Colonic mucosa (tissue), 4 donors: ENCODE measurements at places on chromosomes 2 and 18. TPM values are rescaled to one million over a fixed set of nuclear protein-coding genes. Genes with fewer than 3 reads are reported as not detected.

DNA sequence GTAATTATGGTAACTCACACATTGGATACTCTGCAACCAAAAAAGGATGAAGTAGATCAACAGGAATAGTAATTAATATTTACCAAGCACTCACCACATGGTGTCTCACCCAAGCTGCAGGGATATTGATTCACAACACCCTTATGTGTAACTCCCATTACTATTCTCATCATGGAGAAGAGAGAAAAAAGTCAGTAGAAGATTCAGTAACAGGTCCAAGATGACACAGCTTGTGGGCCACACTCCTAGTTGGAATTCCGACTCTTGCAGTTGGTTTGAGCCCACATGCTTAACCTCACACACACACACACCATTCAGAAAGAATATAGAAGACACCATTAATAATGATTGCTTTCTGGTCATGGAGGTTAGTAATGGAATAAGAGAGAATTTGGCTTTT, 1.7 kb upstream of the MLPH start:
- DNase-seq: no peak

DNA sequence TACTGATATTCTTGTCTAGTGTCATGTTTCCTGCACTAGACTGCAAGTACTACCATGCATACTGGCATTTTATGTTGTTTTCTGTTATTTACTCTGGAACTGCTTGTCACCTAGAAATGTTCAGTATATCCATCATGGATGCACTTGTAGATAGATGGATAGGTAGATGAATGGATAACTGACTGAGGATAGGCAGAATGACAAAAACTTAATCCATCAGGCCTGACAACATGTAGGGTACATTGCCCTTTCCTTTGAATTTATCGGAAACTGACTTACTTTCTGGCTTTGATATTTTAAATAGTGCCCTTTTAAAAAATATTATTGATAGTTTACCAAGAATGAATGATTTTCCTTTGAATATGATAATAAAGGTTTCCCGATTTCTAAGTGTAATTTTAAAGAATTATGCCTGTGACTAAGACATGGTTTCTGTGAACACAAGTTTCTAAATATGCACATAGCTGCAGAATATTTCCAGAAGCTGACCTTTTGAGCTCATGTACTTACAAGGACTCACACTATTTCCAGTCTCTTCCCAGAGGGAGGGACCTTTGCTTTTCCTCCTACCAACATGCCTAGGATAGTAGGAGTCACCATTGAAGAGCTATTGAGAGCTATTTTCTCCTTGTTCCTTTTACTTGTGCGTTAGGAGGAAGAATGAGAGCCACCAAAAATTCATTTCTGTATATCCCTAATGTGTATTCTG, 81.3 kb downstream of the ANKRD12 start:
- DNase-seq: no peak

DNA sequence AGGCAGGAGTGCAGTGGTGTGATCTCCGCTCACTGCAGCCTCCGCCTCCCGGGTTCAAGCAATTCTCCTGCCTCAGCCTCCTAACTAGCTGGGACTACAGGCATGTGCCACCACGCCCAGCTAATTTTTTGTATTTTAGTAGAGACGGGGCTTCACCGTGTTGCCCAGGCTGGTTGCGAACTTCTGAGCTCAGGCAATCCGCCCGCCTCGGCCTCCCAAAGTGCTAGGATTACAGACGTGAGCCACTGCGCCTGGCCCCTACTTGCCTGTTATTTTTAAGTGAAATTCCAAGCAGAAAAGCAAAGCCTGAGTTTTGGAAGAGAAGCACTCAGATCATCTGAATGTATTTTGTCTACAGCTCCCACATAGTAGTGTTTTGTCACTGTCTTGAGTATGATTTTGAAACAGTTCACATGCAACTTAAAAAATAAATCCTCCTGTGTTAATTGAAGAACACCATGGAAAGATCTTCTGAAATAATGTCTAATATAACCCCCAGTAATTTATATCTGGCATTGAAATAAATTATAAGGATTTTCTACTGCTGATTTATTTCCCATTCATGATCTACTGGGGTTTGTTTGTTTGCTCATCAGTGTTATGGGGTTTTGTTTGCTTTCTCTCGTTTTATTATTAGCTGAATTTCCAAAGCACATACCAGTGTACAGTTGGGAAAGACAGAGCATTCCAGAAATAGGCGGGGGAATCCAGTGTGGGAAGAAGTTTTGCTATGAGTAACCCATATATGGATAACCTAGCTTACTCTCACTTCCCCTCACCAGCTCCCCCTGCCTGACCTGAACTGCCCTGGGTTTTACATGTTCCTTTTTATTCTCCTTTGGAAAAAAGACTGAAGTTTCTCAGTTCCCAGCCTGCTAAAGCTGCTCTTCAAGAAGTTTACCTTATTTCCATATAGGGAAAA, 80.1 kb upstream of the MAP3K20 start:
- DNase-seq: no peak

- no peak for DNase-seq
These were observed 12.4 kb downstream of the NMI start for GRCh38 chr2:151277067-151277466.

MALL gene
- total RNA-seq: 213 TPM

DNA sequence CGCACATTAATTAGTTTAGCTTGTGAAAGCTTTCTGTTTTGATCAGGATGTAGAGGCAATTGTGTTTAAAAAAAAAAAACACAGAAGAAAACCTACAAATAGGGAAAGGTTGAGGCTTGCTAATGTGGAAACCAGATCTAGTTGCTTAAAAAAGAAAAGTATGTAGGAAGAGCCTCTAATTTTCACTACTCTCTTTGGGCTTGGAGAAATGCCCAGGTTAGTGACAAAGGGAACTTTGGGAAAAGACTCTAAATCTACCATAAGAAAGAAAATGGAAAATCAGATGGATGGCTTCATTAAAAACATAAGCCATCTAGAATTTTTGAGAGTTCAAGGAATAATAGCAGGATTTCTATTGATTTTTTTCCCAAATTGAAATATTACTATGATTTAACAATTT, 47.3 kb upstream of the SLC38A11 start:
- no peak for DNase-seq

- DNase-seq: peak; percentile 15
These were observed 27.2 kb downstream of the CROCC2 start for GRCh38 chr2:240933048-240933965.

CELF4 gene
- total RNA-seq: 1.4 TPM

DNA sequence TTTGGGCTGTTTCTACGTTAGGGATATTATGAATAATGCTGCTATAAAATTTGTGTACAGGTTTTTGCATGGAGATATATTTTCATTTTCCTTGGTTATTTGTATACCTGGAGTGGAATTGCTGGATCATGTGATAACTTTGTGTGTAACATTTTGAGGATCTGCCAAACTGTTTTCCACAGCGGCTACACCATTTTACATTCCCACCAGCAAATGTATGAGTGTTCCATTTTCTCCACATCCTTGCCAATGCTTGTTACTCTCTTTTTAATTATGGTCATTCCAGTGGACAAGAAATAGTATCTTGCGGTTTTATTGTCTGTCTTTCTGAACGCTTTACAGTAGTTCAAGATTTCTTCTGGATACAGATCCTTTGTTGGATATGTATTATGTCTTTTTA, 13.6 kb downstream of the GORASP2 start:
- DNase-seq: no peak

- DNase-seq: no peak
These were observed 4.9 kb upstream of the TTC21B start for GRCh38 chr2:165958313-165958960.

GRCh38 chr2:74938264-74938663, 20.2 kb upstream of the POLE4 start:
- DNase-seq: no peak

AUP1 gene
- total RNA-seq: 107 TPM

- peak; percentile 42 for DNase-seq
These were observed 851 bp downstream of the EIF2AK3 start for GRCh38 chr2:88626171-88627054.

COLEC12 gene
- total RNA-seq: 1.9 TPM

PLCD4 gene
- 0.54 TPM for total RNA-seq

DNA sequence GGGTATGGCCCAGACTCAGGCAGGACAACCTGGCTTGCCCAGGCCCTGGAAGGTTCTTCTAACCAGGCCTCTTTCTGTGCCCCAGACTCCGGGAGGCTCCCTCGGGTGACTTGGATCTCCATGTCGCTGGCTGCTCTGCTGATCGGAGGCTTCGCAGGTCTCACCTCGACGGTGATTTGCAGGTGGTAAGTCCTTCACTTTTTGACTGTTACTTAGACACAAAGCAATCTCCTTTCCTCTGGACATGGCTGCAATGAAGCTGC, 103.5 kb downstream of the TPO start:
- DNase-seq: no peak

CRYGD gene
- not detected for total RNA-seq

GRCh38 chr2:178315078-178315477, 120.8 kb downstream of the OSBPL6 start:
- no peak for DNase-seq

GRCh38 chr18:26482569-26482968, 65.8 kb downstream of the KCTD1 start:
- no peak for DNase-seq

PLGLB2 gene
- 1.1 TPM for total RNA-seq

DNA sequence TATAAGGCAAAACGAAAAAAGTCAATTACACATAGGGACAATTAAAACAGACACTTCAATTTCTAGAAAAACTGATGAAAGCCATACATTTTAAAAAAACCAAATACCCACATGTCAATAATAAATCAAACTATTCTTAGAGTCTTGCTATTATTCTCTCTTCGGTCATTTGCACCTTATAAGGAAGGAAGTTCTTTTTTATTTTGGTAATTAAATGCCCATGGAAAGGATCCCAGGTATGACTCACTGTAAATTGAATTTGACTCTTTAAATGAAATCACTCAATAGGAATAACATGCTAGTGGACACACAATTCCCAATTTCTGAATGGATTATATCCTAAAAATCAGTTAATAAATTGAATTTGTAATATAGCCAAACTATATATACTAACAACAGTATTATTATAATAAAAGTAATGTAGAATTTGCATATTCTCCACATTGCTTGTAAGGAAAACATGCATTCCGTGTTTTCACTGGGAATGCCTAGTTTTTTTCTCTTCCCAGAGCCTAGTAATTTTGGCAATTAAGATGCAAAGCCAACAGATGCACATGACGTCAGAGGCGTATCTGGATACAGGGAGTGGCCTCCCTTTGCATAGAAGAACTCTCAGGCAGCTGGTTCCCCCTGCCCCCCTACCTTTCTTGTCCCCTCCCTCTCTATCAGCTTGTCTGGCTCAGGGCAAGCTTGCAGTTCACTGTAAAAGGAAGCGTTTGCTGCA, 153.5 kb upstream of the PGAP1 start:
- DNase-seq: no peak

GRCh38 chr2:47420214-47420613, 17.3 kb downstream of the MSH2 start:
- no peak for DNase-seq

- DNase-seq: peak; percentile 18
These were observed 16.9 kb downstream of the CROCC2 start for GRCh38 chr2:240922982-240923537.

GRCh38 chr2:14011190-14011589, 621.3 kb upstream of the LRATD1 start:
- no peak for DNase-seq

GRCh38 chr2:9769171-9770005, 73.9 kb upstream of the TAF1B start:
- no peak for DNase-seq

ALK gene
- not detected for total RNA-seq

GRCh38 chr18:23776306-23776705, 87.1 kb downstream of the LAMA3 start:
- no peak for DNase-seq
